ENCODE measurements at places on chromosomes 16 and 17. TPM values are rescaled to one million over a fixed set of nuclear protein-coding genes. Genes with fewer than 3 reads are reported as not detected.

Gene PARN
- total RNA-seq, result 45.6 TPM

Gene KRT31
- total RNA-seq, result not detected

Gene AGRP
- not detected for total RNA-seq

Gene C1QTNF1
- total RNA-seq, result 0.14 TPM

Gene ZSCAN32
- 15.6 TPM for total RNA-seq

Gene SEPHS2
- total RNA-seq, result 51.8 TPM

Gene CTRB1
- not detected for total RNA-seq

- DNase-seq, result no peak
These were observed 92.0 kb downstream of the PRKCB start for GRCh38 chr16:23927796-23928195.

GRCh38 chr17:64426596-64426995 is 22.3 kb upstream of the MILR1 start:
- DNase-seq, result no peak

DNA sequence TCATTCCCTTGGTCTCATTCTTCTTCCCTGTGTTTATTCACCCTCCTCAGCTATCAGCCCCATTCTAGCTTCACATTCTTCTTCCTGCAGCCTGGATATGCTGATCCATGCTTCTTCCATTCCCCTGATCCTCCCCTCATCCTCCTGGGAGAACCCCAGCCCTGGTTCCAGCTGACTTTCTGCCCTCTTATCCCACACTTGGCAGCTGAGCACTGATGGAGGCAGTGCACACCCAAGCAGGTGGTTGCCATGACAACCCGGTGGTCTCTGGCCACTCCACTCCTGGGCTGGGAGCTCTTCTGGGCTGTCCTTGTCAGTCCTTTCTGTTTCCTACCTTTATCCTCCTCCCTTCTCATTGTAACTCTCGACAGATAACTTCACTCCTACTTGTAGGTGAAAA is 16.7 kb upstream of the TUBG2 start:
- DNase-seq, result no peak

DNA sequence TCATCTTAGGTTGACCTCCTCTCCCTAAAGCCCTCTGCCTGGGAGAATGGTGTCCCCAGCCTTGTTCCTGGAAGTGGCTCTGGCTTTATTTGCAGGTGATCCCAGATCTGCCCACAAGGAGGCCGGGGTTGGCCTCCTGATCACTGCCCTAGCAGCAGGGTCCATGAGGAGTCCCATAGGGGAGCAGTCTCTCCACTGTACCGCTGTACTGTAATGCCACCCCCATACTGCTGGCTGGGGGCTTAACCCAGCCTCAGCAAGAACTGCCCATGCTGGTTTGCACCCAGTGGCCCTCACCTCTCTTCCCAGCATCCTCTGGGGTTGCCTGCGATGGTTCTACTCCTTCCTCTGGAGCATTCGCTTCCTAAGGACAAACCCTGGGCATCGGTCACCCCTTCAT is 39.1 kb downstream of the PSME3IP1 start:
- no peak for DNase-seq

- DNase-seq, result no peak
These were observed 21.7 kb upstream of the UBTF start for GRCh38 chr17:44241106-44241624.

DNA sequence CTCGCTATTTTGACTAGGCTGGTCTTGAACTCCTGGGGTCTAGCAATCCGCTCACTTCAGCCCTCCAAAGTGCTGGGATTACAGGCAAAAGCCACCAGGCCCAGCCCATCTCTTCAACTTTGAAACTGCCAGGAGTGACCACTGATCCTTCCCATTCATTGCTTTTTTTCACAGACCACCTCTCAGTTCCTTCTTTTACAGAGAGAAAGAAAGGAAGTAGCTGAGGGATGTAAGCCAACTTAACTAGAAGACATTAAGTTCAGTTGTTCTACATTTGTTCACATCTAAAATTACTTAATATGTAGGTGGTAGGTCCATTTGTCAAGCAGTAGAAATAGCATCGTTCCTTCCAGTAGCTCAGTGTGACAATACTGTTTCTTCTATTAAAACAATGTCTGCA is 219.8 kb downstream of the STX8 start:
- no peak for DNase-seq

DNA sequence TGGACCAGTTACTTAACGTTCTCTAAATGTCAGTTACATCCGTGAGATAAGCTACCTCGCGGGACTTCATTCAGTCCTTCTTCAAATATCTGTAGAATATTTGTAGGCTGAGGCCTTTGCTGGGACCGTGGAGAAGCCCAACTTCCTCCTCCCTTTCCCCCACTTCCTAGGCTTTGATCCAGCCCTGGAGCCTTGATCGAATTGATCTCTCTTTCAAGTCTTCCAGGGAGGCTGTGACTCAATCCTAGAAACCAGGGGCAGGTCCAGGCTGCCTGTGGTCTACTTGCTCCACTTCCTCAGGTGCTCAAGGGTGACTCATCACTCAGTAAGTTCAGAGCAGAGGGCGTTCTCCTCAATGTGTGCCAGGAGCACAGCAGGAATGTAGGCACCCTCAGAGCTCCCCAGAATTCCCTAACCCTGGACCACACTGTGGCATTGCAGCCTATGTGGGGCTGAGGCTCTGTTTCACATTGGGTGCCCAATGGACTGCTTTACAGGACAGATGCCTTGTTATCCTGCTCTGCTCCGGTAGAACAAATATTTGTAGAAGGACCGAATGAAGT is 11.2 kb upstream of the CEP20 start:
- DNase-seq, result peak; percentile 69

DNA sequence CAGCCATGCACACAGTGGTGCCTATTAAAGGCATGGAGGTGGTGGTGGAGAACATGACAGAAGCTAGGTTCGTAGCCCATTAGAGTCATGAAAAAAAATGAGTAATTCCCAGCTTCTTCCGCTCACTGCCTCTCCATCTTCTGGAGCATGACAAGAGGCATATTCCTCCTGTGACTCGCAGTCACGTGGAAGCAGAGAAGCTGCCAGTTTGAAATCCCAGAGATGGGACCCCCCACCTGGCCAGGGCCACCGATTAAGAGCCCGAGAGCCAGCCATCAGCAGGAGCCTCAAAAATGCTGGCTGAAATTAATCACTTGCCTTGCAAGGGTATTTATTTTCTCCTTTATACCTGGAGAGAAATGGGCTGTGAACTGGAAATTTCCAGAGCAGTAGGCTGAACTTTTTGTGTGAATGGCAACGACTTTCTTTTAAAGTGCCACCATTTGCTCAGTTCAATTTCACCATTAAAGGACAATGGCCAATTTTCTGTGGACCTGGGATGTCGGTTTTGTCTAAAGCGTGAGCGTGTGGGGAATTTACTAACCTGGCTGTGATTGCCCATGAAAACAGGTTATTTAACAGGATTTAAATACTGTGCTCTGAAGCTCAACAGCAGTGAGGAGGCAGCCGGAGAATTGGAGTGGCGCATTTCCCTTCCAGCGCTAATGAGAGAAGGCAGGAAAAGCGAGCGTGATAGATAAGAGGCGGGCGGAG is 189.7 kb upstream of the SDK2 start:
- DNase-seq, result no peak

- DNase-seq, result no peak
These were observed 41.5 kb upstream of the MED9 start for GRCh38 chr17:17435323-17435722.

GRCh38 chr17:10295728-10296343 is 77.0 kb downstream of the MYH13 start:
- DNase-seq, result peak; percentile 55

DNA sequence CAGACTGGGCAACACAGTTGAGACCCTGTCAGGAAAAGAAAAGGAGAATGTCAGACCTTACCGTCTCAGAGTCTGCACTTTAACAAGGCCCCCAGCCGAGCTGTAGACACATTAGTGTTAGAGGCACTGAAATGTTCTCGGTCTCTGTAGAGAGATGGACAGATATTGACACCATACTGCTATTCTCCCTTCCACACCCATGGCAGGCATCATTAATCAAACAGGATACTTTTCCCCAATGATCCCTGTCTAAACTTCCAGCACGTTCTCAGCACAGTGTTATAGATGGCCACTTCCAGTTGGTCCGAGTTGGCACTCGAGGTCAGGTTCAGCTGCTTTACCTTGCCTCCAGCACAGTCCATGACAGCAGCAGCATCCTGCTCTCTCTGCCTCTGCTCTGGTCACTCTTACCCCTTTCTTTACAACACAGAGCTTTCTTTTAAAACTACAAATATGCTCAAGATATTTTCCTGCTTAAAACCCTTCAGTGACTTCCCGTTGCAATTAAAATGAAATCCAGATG is 251.6 kb downstream of the SNX29 start:
- DNase-seq, result no peak

DNA sequence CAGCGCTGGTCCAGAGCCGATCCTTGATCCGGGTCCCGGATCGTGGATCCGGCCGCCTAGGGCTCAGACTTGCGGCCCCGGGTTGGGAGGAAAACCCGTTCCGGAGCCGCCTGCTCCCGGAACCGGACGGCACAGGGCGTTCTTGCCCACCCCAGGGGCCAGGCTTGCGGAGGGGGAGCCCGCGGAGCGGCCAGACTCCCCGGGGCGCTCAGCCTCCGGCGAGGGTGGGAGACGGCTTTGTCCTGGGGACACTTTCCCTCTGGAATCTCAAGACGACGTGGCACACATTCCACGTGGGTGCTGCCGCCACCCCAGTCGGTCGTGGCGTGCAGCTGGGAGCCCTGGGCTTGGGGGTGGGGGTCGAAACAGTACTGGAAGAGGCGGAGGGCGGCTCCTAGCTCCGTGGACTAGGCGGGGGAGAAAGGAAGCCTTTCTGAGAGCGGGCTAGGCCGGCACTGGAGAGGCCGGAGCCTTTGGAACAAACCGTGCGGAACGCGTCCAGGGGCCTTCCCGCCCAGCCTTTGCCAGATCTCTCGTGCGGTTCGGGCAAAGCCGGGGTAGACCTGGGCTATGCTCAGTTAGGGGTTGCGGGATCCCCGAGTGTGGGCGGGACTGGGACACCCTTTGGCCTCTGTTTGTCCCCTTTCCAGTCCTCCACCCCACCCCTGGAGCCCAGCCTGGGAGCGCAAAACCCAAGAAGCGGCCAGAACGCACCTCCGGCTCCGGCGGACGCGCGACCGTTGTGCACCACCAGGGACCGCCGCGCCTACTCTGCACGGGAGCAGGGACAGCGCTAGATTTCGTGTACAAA is 26.5 kb downstream of the SREBF1 start:
- no peak for DNase-seq

DNA sequence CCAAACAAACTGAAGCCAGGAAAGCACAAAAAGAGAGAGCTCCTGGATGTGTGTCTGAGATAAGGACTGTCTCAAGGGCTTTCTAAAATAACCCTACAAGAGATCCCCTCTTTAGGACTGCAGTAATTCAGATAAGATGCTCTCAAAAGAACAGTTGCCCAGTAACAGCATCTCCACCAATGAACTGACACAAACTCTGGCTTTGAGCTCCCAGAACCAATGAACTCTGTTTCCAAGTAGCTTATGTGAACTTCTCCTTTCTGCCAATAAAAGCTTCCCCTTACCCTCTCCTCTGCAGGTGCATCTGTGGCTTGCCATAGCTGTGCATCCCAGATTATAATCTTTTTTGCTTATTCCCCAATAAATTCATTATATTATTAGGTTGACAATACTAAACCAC is 421.5 kb downstream of the SLC39A11 start:
- no peak for DNase-seq

DNA sequence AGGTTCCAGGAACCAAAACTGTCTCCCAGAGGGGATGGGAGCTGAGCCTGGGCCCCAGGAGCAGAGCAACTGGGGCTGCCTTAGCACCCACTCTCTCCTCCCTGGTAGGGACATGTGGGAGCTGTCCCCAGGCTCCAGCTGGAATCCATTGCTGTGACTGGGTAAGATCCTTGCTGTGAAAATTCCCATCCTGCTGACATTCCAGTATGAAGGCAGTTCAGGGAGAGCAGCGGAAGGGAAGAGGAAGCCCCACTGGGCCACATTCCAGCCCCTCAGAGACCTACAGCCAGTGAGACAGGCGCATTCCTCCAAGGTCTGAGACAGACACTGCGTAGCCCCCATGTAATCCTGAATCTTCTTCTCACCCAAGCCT is 24.2 kb downstream of the MYO18A start:
- DNase-seq, result no peak

DNA sequence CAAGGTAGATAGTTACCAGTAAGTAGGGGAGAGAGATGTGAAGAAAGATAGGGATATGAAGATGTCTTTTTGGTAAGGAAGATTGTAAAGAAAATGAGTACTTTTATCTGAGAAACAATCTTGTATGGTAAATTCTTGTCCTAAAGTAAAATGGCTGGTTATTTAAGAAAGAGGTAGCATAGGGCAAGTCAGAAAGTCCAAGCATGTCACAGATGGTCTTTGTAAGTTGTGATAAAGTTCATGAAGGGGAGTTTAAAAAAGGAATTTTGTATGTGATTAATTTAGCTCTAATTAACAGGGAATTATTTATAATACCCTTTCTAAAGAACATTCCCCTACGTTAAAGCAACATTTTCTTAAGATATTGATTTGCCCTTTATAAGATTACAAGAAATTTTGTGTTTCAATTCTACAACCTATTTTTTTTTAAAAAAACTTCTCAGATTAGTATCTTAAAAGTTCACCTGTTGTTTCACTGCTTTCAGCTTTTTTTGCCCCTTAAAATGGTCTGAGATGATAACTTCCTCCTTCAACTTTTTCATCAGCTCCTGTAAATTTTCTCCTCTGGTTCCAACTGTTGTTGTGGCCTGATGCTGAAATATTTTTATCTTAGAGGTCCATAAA is 16.2 kb upstream of the CPHXL start:
- no peak for DNase-seq

Measured in activated CD8-positive, alpha-beta T cell treated with anti-CD3 and anti-CD28 coated beads for 36 hours (primary cell).